ENCODE measurements at places on chromosomes 2 and 18.

GRCh38 chr2:157322432-157322831, 3.2 kb downstream of the ERMN start:
- no peak for DNase-seq

- DNase-seq, result no peak
Observed at GRCh38 chr2:81706856-81707255, 1402.3 kb upstream of the LRRTM1 start.

DNA sequence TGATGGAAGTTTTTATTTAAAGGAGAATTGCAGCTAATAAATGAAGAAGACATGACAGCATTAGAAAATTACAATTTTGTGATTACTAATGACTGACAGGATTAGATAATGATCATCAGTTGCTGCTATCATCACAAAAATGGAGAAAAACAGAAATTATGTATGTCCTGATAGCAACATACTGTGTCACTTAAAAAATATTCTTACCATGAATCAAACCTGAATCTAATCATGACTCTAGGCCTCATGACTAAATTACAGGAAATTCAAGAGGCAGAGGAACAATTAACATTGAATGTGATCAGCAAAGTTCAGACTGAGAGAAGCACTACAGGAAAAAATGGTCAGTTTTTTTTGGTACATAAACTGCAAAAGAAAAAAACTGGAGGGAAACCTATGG, 147.8 kb downstream of the PMAIP1 start:
- DNase-seq, result no peak

GRCh38 chr18:63860531-63860930, 27.0 kb upstream of the SERPINB2 start:
- DNase-seq, result no peak

DNA sequence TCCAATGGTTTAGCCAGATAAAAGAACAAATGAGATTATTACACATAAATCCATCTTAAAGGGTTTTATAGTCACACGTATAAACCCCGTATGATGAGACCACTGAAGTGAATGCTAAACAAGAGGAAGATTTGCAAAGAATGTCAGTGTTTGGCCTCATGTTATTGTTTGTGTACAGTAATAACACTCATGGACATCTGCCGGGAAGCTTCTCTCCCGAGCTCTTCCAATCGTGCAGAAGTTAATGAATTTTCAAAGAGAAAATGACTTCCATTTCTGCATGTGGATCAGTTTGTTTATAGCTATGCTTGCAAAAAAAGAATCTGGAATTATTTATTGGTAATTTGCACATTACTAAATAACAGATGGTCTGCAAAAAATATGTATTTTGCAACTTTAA, 88.5 kb upstream of the APCDD1 start:
- no peak for DNase-seq

DNA sequence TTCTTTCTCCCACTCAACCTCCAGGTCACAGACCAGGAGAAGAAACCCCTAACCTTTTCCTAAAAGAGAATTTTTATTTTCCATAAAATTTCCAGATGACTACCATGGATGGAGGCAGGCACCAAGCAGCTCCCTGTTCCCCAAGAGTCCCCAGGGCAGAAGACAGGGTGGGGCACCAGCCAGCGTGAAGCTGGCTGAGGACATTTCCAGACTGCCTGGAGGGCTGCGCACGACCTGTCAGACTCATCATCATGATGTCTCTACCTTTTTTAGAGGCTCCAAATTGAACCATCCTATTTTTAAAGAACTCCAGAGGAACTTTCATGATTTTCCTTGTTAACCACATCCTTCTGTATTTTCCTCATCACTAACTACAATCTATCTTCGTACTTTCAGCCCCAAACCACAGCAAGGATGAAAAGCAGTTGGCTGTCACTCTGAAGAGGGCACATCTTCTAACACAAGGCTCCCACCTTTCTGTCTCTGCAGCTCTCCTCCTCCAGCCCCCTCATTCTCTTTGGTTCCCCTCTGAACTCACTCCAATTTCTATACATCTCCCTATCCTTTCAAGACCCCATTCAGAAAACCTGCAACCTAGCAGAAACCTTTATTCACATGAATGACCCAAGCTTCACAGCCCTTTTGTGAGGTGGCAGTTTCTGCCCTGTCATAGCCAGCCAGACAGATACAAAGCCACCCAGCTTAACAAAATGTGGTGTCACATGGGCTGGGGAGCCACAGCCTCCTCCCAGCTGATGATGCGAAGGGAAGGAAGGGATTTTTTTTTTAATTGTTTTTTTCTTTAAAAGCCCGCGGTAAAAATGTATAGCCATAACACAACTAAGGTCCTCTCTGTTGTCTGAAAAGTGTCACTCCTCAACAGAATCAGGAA, 11.1 kb downstream of the AMMECR1L start:
- DNase-seq, result no peak

GRCh38 chr18:6504605-6505497, 90.1 kb upstream of the L3MBTL4 start:
- DNase-seq, result no peak

DNA sequence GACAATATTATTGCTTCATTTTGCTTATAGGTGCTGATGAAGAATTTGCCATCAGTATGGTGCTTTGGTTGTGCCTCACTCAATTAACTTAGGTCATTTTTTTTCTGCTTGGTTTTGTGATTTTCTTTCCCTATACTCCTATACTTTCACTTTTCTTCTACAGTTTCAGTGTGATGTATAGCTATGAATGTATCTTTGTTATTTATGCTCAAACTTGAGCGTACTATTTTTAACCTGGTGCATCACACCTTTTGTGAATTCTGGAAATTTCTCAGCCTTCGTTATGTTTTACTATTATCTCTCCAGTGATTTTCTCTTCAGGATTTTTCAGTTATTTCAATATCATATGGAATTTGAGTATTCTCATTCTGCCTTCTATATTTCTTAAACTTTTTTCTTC, 2035.3 kb upstream of the LRRTM1 start:
- DNase-seq, result no peak

- DNase-seq, result no peak
Observed at GRCh38 chr18:37741032-37741623, 175.5 kb upstream of the CELF4 start.

DNA sequence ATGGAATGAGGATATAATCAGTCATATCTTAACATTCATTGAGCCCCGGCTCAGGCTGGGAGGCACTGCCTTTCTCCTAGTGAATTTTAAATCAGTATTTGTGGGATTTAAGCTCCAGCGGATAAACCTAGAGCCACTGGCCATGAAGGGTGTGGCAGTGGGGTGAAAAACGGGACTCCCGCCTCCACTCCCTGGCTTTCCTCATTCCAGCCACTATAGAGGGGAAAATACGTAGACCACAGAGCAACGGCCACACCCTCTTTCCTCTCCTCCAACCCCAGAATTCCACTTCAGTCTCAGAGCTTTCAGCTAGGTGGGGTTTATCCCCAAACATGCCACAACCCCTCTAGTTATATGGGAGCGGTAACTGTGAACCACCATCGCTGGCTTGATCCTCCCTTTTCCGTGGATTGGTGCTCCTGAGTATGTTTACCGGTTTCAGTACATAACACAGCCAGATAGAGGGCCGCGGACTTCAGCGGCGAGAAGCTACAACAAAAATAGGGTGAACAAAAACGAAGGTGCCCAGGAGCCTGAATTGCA, 70.6 kb upstream of the ITGB6 start:
- no peak for DNase-seq

DNA sequence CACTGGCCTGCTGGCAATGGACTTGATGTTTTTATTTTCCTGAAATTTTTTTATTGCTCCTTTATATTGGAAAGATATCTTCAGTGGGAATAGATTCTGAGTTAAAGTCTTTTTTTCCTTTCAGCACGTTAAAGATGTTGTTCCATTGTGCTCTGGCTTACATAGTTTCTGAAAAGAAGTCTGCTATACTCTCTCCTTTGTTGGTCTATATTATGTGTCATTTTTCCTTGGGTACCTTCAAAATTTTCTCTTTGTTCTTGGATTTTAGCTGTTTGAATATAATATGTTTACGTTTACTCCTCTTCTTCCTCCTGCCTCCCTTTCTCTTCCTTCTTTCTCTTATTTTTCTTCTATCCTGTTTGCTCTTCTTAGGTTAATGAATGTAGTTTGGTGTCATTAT, 105.5 kb downstream of the CAPN13 start:
- DNase-seq, result no peak

DNA sequence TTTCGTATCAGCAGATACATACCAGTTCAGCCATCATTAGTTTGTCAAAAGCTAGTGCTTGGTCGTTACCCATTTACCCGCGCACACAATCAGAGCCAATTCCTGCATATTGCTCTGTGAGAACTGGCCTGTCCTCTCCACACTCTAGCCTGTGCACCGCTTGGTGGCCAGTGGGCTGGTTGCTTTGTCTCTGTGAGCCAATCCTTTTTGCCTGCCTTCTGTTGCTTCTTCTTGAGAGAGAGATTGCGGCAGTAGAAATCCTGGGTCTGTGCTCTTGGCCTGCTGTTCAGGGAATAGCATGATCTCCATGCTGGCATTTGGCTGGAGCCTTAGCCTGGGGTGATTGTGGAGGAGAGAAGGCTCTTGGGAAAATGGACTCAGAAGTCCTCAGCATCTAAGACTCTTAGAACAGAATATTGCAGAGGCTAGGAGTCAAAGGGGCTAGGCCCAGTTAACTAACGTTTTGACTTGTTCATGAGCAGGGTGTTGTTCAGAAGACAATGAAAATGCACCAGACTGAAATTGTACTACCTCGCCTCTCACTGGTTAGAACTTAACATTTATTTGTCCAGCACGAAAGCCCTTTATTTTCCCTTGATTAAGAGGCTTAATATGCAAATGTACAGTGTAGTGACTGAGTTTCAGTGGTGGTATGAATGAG, 37.1 kb downstream of the MAP4K4 start:
- peak; percentile 30 for DNase-seq

DNA sequence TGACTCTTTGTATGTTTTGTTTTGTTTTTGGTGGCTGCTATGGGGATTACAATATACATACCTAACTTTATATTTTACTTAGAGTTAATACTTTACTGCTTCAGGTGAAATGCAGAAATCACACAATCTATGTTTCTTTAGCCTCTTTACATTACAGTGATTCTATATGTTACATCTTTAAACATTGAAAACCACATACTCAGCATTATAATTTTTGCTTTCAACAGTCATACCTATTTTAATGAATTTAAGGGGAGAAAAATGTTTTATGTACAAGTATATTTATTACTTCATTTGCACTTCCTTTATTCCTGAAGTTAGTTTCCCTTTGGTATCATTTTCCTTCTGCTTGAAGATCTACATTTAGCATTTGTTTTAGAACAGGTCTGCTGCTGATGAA, 23.1 kb downstream of the FAM117B start:
- no peak for DNase-seq

GRCh38 chr18:76712511-76713140, 109.7 kb upstream of the ZNF236 start:
- no peak for DNase-seq

DNA sequence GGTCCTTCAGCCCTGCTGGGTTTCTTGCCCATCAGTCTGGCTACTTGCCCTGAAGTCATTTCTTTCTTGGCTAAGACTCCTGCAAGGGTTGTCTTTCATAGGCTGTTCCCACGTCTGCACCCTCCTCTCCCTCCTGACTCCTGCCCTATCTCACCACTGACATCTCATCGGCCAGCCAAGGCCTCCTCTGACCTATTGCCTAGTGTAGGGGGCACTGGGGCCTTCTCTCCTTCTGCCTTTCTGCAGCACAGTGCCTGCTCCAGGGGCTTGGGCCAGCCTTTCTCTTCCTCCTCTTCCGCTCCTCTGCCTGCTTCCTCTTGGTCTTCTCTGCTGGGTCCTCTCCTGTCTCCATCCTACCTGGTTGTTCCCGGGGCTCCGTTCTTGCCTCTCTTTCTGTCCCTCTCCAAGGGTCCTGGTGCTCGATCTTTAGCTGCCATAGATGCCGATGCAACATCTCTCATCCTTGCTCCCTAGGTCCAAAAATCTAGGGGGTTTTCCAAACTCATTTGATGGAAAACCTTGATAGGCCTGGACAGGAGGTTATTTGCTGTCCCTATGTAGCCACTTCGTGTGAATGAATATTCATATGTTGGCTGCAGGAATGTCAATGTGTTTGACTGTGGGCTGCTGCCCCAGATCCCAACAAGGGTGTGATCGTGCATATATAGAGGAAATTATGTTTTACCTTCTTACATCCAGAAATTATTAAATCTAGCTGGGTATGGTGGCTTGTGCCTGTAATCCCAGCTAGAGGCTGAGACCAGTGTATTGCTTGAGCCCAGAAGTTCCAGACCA, 9.7 kb upstream of the NT5DC4 start:
- no peak for DNase-seq

GRCh38 chr2:97646977-97647376, 1.1 kb downstream of the COX5B start:
- DNase-seq, result no peak

DNA sequence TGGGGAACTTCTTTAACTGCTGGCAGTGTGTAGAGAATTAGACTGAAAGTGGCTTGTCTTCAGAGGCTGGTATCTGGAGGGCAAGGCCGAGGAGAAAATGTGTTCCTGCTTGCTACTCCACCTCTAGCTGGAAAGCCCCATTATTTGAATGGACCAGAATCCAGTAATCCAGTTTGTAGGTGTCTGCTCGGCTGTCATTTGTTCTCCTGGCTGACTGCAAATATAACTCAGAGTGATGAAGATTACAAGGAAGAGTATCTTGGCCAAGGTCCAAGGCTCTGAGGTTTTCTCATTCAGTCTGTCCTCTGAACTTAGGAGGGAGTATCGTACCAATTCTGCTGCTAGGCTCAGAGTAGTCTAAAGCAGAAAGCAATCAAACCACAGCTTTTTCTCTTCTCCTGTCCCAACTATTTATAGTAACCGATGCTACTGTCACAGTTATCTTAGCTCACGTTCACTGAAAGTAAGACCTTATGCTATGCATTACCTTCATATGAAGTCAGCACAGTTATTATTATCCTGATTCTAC, 228.6 kb downstream of the SETBP1 start:
- DNase-seq, result no peak

GRCh38 chr2:9596621-9597311, 34.0 kb downstream of the YWHAQ start:
- no peak for DNase-seq

DNA sequence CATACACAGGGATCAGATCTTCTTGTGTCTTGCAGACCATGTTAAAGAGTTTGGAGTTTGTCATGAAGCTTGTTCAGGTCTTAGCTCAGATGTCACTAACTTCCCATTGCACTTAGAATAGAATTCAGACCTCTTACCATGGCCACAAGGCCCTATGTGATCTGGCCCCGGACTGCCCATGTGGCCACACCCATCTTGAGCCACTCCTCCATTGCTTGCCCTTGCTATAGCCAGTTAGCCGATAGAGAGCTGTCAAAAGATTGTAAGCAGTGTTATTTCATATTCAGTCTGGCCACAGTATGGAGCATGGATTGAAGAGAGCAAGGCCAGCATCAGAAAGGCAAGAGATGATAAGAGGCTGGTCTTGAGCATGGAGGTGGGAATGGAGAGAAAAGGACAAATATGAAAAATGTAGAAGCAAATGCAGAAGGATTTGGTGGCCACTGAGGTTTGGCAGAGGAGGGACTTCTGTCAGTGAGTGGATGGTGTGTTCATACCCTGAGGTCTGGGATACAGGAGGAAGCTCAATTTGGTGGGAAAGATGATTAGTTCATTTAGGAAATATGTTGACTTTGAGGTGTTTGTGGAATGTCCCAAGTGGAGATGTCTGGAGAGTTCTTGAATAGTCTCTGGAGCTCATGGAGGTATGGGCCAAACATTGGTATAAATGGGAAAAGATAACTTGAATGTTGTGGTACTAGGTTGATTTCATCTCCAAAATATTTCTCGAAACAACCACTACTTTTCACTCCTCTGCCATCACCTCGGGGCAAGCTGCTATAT, 10.6 kb downstream of the DGUOK start:
- no peak for DNase-seq

Measured in C1 segment of cervical spinal cord (tissue), 14 donors.